Aorta (tissue), 5 donors: ENCODE measurements at places on chromosomes 11 and 22. TPM values are rescaled to one million over a fixed set of nuclear protein-coding genes. Genes with fewer than 3 reads are reported as not detected.

Gene TENM4
- total RNA-seq = 4.7 TPM

DNA sequence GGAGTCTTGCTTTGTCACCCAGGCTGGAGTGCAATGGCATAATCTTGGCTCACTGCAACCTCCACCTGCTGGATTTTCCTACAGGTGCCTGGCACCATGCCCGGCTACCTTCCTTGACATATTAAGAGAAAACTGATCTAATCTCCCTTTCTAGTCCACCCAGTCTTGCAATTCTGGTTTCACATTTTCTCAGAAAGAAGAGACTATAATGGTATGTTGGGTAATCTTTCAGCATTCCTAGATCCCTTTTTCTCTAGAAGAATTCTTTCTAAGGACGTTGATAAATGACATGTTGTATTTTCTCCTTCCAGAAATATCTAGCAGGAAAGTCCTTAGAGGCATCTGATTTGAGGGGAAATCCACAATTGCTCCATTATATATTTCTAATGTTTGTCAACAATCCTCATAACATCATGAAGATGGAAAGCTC lies 10.4 kb upstream of the HSPA8 start:
- DNase-seq = no peak

GRCh38 chr11:31757260-31757835 lies 53.8 kb downstream of the PAX6 start:
- DNase-seq = no peak

Gene A4GALT
- total RNA-seq = 62.1 TPM

Gene SYT9
- 0.26 TPM for total RNA-seq

DNA sequence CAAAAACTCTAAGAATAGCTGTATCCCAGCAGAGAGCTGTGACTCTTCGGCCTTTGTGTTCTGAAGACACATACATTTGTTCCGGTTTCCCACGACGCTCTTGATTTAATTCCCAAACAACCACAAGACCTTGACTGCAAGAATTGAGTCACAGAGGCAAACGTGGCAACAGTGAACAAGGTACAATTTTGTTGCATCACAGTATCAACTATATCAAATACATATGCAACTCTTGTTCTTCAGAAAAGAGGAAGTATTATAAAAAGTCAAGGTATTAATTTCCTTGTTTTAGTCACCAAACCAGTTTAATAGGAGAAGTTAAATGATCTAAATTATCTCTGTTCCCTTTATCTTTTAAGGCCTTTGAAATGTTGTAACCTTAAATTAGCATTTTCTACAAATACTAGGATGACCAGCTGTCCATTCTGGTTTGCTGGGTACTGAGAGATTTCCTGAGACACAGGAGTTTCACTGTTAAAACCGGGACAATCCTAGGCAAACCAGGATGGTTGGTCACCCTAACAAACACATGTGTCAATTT lies 11.1 kb downstream of the HPS5 start:
- DNase-seq = no peak

GRCh38 chr11:5928811-5929210 lies 13.2 kb upstream of the OR56A3 start:
- DNase-seq = no peak

GRCh38 chr11:77611921-77612320 lies 22.2 kb downstream of the AQP11 start:
- DNase-seq = no peak

DNA sequence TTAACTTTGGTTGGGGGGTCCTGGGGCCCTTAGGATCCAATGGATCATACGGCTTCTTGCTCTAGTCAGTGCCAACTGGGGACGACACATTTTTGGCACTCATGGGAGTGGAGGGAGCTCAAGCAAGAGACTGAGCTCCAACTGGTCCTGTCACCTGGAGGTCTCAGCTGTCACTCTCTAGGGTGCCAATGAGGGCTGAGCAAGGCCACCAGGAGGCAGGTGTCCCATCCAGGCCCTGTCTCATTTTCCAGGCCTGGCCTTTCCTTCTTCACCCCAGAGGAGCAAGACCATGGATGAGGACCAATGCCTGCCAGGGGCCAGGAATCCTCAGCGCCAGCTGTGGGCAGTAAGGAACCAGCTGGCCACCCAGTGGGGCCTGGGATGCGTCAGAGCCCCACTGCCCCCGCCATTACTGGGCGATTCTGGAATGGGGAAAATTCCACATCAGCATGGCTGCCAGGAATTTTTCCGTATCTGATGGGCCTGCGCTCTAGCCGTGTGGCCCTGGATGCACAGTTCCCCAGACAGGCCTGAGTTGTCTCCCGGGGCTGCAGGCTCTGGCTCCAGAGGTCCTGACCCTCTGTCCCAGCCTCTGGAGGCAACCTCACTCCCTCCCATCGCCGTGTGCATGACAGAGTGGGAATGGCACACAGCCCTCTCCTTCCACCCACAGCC lies 669 bp upstream of the GAL3ST1 start:
- DNase-seq = peak; percentile 81

DNA sequence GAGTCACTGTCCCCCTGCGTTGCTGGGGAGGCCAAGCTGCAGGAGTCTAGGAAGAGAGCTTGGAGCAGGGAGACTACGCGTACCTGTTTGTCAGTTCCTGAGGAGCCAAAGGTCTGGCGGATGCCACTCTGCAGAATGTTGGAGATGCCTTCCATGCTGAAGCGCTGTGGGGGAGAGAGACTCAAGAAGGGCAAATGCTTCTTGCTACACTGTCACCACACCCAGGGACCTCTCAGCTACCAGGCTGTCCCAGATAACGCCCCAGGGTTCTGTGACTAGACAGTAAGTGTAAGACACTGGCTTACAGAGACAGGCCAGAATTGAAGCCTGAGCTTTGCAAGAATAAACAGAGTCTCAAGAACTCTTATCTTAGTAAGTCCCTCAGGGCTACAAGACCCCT lies 42.0 kb downstream of the FEZ1 start:
- DNase-seq = no peak

DNA sequence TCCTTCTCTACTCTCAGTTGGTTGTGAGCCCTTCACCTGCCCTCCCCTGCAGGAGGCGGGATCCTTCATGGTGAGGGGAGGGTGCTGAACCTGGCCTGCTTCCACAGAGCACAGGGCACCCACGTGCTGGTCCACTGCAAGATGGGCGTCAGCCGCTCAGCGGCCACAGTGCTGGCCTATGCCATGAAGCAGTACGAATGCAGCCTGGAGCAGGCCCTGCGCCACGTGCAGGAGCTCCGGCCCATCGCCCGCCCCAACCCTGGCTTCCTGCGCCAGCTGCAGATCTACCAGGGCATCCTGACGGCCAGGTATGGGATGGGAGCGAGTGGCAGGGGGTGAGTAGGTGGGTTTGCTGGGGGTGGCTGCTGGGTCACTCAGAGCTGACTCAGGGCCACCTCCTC lies 6.3 kb downstream of the SSH3 start:
- DNase-seq = no peak

- DNase-seq = peak; percentile 55
These were observed 7.0 kb downstream of the UCP3 start for GRCh38 chr11:74001822-74002286.

- no peak for DNase-seq
These were observed 69.8 kb upstream of the NNMT start for GRCh38 chr11:114226356-114226755.

Gene SEPTIN3
- total RNA-seq = 0.63 TPM

Gene C11orf16
- not detected for total RNA-seq

DNA sequence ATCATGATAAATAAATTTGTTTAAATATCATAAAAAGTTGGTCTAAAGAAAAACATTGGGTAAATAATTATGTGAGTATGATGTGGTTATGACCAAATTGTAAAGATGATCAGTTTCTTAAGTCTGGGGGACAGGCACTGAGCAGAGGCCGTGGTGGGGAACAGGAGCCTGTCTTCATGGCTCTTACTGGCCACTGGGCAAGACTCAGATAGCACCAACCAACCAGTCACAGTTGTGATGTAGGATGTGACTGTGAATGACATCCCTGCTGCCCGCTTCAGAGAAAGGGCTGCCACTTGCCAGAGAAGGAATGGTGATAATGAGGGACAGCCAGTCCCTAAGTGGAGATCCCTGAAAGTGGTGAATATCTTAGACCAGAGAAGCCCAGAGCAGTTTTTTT lies 7.0 kb downstream of the PTPRJ start:
- DNase-seq = no peak

Gene WNT7B
- total RNA-seq = not detected

DNA sequence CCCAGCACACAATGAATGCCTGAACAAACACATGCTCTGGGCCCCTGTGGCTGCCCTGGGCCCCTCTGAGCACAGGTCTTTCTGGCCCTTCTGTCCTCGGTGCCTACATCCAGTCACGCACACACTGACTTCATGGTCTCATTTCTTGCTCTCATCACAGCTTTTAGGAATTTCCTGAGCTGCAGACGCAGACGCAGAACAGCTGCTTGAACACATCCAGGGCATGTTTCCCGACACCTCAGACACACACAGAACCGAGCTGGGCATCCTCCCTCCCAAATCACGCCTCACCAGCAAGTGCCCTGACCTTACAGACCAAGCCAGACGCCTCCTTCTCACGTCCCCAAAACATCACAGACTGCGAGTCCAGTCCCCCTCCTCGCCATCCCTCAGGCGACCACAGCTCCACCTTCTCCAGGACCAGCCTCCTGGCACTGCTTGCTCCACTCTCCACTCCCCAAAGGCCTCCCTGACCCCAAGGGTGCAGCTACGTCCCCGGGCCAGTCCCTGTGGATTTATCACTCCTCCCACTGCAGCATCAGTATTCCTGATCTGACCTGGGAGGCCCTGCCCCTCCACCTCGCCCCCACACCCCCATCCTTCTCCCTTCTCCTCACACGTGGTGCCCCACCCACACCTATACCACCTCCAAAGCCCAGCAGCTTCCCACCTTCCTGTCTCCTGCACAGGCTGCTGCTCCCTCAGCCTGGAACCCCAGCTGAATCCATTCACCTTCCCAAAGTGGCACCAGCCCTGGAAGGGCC lies 12.9 kb downstream of the SIRT3 start:
- no peak for DNase-seq

- no peak for DNase-seq
These were observed 98.0 kb upstream of the TBCEL start for GRCh38 chr11:120925944-120926343.

Gene LRRC32
- total RNA-seq = 130 TPM

Gene NCAM1
- total RNA-seq = 10.2 TPM

GRCh38 chr11:41988951-41989572 lies 529.6 kb upstream of the LRRC4C start:
- DNase-seq = no peak

GRCh38 chr22:22870577-22871404 lies 16.8 kb upstream of the IGLL5 start:
- no peak for DNase-seq

DNA sequence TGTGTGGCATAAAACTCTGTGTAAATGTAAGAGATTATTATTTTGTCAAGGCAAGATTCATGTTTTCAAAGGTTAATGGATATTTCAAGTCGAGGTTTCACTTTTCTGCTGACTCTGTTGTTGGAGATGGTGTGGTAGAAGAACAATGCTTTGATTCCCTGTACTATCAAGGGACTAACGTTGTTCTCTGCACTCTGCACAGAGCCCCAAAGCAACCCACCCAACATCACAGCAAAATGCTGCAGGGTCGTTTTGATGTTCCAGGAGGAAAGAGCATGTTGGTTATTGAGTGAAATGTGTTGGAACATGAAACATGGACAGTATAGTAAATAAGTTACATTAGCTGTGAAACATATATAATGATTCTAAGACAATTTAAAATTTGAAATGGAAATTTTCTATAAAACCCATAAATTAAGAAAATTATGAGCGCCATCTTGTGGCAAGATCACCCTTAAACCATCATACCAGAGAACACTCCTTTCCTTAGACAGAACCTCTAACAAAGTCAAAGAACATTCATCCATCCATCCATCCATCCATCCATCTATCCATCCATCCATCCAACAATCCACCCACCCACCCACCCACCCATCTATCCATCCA lies 164.4 kb upstream of the ZBED5 start:
- no peak for DNase-seq

Gene TCN2
- total RNA-seq = 31.3 TPM

DNA sequence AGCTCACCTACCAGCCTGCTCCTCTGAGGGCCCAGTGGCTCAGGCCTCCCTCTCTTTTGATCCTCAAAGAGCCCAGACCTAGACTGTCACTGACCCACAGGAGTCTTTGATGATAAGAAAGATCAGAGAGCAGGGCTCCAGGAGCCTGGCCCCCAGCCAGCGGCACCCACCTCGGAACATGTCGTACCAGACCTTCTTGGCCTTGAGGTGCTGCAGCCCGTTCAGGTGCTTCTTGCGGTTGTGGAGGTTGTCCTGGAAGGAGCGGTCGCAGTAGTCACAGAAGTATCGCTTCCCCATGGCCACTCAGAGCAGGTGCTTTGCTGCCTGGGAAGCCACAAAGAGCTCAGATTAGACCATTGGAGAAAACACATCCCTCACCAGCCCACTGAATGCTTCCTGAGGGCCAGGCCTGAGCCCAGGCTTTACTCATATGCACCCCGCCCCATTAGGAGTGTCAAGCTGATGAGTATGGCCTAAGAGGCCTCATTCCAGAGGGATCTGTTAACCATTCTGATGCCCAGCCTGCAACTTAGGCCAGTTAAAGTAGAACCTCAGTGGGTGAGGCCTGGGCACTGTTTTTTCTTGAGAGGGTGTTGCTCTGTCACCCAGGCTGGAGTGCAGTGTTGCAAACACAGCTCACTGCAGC lies 18.4 kb downstream of the ZMAT5 start:
- no peak for DNase-seq

DNA sequence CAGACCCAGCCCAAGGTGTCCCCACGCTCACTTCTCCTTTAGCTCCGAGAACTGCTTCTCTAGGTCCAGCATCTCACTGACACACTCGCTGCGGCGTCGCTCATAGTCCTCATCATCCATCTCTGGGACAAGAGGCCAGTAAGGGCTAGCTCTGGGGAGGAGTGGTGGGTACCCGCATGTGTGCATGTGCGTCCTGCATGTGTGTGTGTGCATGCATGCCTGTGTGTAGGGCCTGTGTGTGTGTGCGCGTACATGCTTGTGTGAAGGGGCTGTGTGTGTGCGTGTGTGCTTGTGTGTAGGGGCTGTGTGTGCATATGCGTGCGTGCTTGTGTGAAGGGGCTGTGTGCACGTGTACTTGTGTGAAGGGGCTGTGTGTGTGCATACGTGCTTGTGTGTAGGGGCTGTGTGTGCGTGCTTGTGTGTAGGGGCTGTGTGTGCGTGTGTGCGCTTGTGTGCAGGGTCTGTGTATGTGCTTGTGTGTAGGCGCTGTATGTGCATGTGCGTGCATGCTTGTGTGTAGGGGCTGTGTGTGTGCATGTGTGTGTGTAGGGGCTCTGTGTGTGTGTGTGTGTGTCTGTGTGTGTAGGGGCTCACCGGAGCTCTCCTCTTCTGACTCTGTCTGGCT lies 3.3 kb downstream of the BRMS1 start:
- DNase-seq = no peak

GRCh38 chr22:24392218-24392931 lies 35.0 kb upstream of the ADORA2A start:
- DNase-seq = no peak

Gene SLC22A25
- total RNA-seq = not detected

DNA sequence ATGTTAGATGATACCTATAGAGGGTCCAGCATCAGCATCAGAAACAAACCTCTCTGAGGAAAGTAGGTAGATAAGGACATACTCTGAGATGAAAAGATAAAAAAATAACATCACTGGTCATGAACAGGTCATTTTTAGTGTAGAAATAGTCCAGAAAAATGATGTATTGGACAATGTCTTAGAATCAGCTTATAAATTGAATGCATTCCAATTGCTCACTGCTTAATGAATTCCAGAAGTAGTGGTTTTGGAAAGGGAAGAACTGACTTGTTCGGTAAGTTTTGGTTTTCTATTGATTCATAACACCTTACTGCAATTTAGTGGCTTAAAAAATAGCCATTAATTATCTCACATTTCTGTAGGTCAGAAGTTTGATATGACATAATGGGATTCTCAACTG lies 929.5 kb upstream of the CCDC90B start:
- no peak for DNase-seq
